Stimulated activated CD8-positive, alpha-beta memory T cell treated with anti-CD3 and anti-CD28 coated beads, Interleukin-7, amount 100 ng/mL, for 24 hours (primary cell): ENCODE measurements at places on chromosomes 5 and 9.

- no peak for DNase-seq
Measured at GRCh38 chr5:138974227-138975063, 99.3 kb upstream of the LRRTM2 start.

- no peak for DNase-seq
Measured at GRCh38 chr5:71864730-71865601, 145.9 kb downstream of the CARTPT start.

DNA sequence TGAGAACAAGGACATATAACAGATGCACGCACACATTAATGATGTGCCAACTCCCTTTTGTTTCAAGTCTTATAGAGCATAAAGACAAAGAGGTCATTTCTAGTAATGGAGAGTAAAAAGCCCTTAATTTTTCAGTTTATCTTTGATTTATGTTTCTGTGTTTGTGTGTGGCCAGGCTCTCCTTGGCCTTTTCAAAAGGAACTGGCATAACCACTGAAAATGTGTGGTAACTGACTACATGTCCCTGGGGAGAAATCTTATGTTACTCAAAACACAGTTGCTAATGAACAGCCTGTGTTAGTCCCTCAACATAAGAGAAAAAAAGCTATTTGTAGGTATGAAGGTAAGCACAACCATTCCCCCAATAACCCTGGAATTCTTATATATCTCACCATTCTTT, 47.6 kb upstream of the SHOC1 start:
- DNase-seq, result no peak

DNA sequence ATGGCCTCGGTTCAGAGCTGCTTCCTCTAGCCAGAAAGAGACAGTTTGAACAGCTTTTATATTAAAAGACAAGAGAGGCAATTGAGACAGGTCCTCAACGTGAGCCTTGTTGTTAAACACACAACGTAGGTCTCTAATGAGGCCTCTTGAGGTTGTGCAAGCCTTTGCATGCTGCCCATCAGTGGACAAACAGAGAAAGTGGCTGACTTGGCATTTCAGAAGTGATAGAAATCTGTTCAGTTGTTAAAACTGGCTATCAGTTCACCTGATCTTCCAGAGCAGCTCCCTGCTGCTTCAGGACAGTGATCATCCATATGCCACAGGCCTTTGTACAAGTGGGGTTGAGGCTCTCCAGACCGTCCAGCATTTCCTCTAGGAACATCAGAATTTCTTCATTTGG, 58.8 kb downstream of the MROH2B start:
- no peak for DNase-seq

DNA sequence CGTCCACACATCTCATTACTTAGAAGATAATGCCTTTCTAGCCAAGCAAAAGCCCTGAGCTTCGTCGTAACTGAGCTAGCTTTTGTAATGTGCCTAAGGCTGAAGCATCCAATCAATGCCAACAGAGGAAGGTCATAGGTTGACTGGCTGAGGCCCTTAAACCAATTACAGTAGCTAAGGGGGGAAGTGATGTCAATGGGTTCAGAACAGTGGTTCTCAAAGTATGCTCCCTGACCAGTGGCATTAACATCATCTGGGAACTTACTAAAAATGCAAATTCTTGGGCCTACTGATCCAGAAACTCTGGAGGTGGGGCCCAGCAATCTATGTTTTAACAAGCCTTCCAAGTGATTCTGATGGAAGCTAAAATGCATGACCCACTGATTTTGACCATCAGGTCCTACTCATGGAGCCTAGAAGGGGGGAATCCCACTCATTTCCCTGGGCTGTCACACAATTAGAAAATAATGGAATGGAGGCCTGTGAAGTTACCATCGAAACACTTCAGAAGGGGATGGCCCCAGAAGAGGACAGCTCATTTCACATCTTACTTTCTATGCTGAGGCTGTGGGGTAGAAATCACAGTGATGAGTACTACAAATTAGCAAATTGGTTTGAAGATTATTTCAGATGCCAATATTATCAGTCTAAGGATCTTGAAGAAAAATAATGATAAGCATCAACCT, 4.8 kb upstream of the VLDLR start:
- DNase-seq, result no peak

- no peak for DNase-seq
Measured at GRCh38 chr9:22044583-22044982, 35.5 kb upstream of the CDKN2B start.

DNA sequence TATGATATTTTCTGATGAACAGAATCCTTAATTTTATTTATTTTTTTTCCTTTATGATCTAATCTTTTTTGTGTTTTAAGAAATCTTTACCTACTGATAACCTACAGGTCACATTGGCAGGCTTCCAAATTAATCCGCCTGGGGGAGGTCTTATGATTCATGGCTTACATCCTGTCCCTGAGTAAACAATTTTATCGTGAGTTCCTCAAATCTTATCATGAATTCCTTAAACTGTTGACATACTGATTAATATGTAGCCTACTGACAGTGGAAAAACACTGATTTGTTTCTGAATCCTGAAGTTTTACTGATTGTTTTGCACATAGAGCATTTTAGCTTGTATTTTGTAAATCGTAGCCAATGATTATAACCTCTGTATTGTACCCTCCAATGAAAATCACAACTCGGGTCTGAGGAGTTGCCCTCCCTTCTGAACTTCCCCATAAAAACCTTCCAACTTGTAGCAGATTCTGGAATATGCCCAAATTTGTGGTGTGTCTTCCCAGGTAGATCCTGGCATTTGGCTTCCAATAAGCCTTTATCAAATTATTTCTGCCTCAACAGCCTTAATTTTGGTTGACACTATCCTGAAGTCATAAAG, 105.6 kb downstream of the VCAN start:
- no peak for DNase-seq
